GM04503 (cell line): ENCODE measurements at places on chromosomes 3 and 15.
A peak's percentile ranks its signal among the peaks of the same experiment; 100 is the strongest.

- DNase-seq, result no peak
Measured at GRCh38 chr15:51585986-51586385, 36.6 kb downstream of the DMXL2 start.

- no peak for DNase-seq
Measured at GRCh38 chr3:196726788-196727675, 12.6 kb upstream of the PAK2 start.

GRCh38 chr3:31450345-31450744, 82.4 kb upstream of the STT3B start:
- DNase-seq, result no peak

GRCh38 chr3:106242781-106243180, 374.0 kb upstream of the CBLB start:
- no peak for DNase-seq

DNA sequence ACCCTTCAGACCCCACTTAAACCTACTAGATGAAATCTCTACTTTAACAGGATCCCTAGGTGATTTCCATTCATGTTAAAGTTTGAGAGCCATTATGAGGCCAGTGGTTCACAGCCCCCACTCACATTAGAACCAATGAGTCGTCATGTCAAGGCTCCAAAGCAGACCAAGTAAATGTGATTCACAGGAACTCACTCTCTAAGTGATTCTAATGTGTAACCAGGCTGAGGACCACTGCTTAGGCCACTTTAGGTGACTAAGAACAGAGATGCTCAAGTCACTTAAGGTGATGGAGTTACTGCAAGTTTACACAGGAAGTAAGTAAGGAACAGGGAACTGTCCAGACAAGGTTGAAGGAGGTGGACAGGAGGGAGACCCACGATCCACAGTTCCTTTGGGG, 7.7 kb downstream of the GALNT15 start:
- DNase-seq, result no peak

DNA sequence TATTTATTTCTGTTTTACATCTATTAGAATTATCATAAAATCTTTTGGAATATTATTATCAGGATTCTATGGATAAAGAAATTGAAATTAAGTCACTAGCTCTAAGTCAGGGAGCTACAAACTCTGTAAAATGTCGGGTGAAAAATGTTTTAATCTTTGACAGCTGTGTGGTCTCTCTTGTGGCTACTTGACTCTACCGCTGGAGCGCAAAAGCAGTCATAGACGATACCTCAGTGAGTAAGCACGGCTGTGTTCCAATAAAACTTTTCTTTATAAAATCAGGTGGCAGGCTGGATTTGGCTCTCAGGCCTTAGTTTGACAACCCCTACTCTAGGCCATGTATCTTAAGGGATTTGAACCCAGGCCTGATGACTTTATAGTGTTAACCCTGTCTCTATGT, 88.5 kb upstream of the PFN2 start:
- DNase-seq, result no peak

- DNase-seq, result no peak
Measured at GRCh38 chr3:151120409-151120808, 34.9 kb downstream of the MED12L start.

DNA sequence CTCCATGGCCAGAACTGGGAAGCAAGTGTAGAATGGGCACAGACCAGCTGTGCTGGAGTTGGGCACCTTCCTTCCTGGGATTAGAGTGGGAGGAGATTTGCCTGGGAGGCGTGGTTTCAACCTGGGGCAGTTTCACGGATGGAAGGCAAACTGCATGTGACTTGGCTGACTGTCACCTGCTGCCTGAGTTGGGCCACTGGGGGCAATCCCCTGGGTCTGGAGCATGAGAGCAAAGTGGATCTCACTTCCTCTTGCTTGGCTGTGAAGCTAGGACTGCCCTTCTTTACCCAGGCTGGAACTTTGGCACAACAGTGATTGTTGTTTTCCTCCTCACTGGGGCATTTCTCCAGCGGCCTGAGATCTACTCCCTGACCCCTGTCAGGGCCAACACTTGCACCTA, 1247.0 kb upstream of the EPHA6 start:
- no peak for DNase-seq

DNA sequence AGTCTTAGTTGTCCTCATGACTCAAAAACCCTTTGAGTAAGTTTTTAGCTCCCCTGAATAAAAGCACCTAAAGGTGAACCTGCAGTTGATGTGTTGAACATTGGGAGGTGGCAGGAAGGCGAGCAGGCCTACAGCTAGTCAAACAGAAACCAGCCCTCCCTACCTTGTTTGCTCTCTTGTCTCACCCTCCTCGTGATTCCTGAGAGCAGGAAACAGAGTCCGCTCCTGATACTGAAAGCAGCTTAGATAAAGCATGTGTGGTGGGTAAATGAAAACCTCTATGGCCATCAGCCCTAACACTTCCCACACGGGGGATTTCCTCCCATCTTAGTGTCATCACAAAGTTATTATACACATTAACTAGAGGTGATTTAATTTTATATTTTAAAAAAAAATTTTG, 21.8 kb upstream of the CLDN18 start:
- no peak for DNase-seq

GRCh38 chr3:149316437-149316836, 17.0 kb downstream of the TM4SF18 start:
- no peak for DNase-seq

DNA sequence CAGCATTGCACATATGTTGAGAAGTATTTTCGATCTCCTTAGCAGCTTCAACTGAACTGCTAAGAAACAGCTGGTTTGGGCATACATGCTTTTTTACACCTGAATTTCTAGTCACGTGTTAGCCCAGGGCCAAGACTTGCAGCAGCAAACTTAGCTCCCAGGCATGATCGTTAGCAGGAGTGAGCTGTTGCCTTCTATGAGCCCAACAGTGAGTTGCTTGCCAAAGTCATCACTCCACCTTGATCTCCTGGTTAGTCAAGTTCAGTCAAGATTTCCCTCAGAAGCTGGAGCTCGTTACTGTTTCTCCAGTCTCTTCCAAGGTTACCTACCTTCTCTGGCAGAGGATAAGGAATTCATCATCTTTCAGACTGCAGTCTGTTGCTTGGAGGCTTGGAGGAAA, 100.4 kb upstream of the SEMA6D start:
- DNase-seq, result no peak

DNA sequence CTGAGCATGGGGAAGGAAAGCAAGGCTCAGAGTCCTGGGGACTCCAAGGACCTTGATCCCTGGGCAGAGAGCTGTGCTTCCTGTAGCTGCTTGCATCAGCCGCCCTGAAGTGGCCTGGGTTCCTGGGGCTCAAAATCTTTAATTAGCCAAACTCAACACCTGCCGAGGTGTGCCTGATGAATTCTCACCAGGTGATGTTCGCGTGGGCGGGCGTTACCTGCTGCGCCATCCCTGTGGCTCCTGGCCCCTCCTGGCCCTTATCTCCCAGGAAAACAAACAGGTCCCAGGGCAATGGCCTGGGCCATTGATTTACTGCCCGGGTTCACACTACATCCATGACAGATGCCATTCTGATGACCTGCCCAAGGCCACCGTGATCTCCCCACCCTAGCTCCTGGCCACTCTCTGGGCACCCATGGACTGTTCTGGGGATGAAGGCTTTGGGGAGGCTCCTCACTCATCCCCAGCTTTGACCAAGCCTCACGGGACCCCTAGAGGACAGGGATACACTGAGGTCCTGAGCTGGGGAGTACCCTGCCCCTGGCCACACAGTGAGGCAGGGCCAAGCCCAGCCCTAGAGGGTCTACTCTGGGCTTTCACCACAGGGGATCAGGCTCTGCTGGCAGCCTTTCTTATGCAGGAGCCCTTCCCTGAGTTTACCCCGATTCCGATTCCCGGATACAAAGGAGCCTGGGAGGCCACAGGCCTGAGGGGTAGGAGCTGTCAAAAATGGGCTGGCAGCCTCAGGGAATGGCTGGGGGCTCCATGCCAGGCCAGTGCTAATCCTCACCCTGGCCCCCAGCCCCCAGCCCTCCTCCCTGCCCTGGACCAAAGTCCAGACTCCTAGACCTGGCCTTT, 5.7 kb downstream of the SLC38A3 start:
- DNase-seq, result no peak

DNA sequence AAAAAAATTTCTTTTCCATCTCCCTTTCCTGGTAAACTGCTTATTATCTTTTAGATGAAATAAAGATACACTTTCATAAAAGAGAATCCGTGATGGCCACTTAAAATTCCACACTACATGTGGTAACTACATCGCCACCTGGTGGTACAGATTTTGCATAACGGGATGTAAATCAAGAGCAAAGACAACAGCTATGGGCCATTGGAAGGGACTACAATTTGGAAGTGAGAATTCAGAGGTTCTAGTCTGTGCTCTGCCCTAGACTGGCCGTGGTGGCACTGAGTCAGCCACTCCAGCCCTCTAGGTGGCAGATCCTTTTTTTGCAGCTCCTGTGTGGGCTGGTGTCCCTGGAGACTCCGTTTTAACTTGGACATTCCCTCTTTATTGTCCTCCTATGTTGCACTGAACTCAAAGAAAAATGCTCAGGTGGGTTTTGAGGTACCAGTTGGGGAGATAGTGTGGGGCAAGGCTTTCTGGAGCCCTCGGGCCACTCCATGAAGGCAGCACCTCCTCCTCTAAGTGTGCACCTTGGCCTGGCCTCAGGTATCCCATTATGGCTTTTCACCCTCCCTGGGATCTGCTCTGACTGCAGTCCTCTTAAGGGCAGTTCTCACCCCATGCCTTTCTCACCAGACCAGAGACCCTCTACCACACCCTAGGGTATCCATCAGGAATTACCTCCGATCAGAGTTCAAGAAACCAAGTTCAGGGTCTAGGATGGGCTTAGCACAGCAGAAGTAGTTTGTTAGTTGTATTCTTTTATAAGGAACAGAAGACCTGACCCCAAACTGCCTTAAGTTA, 54.9 kb downstream of the SPSB4 start:
- peak; percentile 35 for DNase-seq

- DNase-seq, result no peak
Measured at GRCh38 chr3:72579581-72580245, 268.5 kb downstream of the SHQ1 start.

GRCh38 chr3:57133157-57133556, 32.0 kb downstream of the IL17RD start:
- no peak for DNase-seq

DNA sequence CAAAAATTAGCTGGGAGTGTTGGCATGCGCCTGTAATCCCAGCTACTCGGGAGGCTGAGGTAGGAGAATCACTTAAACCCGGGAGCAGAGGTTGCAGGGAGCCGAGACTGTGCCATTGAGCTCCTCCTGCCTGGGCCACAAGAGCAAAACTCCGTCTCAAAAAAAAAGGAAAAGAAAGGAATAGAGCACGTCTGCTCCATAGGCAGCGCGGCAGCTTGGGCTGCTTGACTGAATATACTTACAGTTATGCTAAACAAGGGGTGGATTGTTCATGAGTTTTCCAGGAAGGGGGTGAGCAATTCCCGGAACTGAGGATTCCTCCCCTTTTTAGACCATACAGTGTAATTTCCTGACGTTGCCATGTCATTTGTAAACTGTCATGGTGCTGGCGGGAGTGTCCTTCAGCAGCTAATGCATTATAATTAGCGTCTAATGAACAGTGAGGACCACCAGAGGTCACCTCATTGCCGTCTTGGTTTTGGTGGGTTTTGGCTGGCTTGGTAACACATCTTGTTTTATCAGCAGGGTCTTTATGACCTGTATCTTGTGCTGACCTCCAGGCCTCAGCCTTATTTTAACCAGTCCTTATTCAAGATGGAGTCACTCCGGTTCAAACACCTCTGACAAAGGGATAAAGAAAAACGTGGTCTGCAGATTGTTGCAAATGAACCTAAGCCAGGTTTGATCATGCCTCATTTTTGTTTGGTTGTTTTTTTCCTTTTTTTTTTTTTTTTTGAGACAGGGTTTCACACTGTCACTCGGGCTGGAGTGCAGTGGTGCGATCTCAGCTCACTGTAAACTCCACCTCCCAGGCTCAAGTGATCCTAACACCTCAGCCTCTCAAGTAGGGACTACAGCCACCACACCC, 24.9 kb upstream of the SENP5 start:
- no peak for DNase-seq

DNA sequence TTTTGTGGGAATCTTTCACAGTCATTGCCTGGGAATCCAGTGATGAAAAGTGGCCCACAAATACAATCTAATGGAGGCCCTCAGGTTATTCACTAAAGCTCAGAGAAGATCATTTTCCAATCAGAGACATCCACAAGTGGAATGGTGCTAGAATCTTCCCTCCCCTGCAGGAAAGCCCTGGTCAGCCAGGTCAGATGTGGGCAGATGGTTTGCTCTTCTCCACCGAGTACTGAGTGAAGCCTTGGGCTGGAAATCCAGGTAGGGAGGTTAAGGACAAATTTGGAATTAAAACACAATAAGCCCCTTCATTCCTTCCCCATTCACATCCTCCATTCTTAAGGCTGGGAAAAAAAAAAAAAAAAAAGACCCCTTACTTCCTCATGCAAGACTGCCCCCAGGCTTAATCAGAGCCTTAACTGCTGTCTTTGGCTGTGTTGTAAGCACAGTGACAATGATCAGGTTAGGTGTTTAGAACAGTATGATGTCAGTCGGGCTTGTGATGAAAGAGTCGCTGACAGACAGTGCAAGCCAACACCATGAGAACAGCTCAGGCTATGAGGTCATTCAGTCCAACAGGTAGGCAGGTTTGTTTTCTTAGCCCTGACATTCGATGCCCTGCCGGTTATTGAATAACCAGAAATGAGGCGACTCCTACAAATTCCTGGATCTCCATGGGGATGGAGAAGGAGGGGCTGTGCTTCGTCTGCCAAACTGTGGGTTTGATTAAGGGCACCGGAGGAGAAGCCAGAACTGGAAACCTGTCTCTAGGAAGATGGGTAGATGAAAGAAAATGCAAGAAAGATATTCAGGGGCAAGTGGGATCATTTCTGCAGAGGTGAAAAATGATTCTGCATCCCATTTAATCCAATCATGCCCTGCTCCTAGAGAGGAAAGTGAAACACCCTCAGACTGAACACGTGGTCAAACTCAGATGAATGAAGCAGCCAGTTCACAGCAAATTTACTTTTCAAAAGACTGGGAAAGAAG, 23.5 kb upstream of the HES1 start:
- no peak for DNase-seq

DNA sequence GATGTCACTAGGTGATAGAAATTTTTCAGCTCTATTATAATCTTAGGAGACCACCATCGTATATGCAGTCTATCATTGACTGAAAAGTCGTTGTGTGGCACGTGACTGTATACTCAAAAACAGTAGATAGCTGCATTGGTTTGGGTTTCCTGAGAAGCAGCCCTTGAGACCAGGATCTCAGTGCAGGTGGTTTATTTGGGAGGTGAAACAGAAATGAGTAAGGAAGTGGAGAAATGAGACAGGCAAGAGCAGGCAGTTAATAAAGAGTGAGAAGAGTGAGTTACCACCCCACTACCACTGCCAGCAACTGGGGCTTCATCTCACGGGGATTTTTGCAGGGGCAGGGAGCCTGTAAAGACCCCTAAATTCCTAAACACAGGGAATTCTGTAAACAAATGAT, 221.0 kb downstream of the SHQ1 start:
- DNase-seq, result no peak
